Muscle of leg (tissue), 16 donors: ENCODE measurements at places on chromosomes 6 and 20. TPM values are rescaled to one million over a fixed set of nuclear protein-coding genes. Genes with fewer than 3 reads are reported as not detected.

Gene NEURL2
- total RNA-seq, result 15.0 TPM

DNA sequence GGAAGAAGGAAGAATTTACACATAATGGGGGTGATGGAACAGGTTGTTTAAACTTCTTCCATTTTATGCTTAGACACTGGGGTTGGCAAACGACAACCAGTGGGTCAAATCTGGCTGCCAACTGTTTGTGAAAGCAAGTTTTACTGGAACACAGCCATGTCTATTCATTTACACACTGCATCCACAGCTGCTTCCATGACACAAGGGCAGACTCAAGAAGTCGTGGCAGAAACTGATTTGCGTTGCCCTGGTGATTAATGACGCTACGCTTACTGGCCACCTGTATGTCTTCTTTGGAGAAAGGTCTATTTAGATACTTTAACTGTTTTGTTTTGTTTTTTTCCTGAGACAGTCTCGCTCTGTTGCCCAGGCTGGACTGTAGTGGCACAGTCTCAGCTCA, 19.0 kb downstream of the CTCFL start:
- peaks cover 25% of the 10 kb centered on the region for H3K4me1 ChIP-seq
- DNase-seq, result peak; percentile 67
- H3K4me3 ChIP-seq, result no peak overlapping the region
- H3K27ac ChIP-seq, result no peak overlapping the region
- peaks cover 2% of the 10 kb centered on the region for H3K27me3 ChIP-seq

DNA sequence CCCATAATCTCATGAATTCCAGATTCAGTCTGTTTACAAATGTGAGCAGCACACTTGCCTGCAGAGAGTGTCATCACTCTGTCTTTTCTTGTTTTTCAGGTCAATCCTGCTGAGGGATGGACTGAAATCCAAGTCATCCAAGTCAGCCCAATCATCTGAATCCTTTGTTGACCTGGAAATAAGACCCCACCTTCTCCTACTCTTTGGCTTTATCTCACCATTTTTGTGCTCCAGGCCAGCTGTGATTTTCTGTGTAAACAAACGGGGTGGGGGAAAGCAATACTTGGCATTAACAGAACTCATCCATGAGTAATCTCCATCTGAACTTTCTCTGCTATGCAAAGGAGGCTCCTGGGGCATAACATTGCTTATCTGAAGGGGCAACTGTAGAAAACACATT, 16.9 kb upstream of the GSTA4 start:
- H3K27ac ChIP-seq, result no peak overlapping the region
- no peak overlapping the region for H3K4me3 ChIP-seq
- peaks cover 62% of the 10 kb centered on the region for H3K36me3 ChIP-seq
- H3K4me1 ChIP-seq, result peaks cover 4% of the 10 kb centered on the region
- peak; percentile 25 for DNase-seq

DNA sequence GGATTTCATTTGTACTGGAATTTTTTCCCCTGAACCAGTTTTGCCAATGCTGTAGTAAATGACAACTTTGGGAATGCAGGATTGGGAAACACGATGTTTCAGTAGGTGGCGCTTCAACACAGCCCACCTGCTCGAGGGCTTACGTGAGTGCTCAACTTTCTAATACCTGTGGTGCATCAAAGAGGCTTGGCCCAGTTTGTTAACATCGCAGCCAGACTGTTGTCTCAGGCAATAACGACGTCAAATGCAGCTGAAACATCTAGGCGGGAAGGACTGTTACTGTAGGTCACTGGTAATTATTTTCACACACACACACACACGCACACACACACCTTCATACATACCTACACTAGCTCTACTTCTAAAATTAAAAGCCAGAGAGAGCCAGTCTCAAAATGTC, 815.5 kb upstream of the SLC35B3 start:
- peak; percentile 1 for DNase-seq
- H3K36me3 ChIP-seq, result no peaks in the 10 kb centered on the region
- H3K4me1 ChIP-seq, result no peaks in the 10 kb centered on the region
- no peaks in the 10 kb centered on the region for H3K27me3 ChIP-seq
- H3K4me3 ChIP-seq, result no peak overlapping the region
